ENCODE measurements at places on chromosomes 2 and 18.

DNA sequence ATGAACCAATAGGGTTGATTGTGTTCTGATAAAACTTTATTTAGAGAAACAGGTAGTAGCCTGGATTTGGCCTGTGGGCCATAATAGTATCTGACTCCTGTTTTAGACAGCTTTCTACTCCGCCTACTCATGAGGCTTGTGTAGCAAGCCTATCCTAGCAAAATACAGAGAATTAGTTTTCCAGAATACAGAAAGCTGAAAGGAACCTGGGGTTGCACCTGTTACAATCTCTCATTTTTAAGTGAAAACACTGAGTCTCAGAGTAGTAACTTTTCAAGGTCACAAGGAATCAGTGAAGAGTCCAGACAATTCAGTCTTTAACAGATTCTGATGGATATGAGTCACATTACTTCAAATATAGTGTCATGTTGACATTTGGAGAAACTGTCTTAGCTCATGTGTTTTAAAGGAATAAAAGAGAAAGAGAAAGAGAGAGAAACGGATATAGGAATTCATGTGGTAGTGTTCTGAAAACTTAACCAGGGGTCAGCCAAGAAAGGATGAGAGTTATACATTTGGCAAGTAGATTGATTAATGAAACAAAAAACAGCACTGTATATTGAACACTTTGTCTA lies 17.0 kb downstream of the ARHGAP28 start:
- no peak for DNase-seq

GRCh38 chr2:86593266-86593665 lies 30.0 kb upstream of the CHMP3 start:
- no peak for DNase-seq

DNA sequence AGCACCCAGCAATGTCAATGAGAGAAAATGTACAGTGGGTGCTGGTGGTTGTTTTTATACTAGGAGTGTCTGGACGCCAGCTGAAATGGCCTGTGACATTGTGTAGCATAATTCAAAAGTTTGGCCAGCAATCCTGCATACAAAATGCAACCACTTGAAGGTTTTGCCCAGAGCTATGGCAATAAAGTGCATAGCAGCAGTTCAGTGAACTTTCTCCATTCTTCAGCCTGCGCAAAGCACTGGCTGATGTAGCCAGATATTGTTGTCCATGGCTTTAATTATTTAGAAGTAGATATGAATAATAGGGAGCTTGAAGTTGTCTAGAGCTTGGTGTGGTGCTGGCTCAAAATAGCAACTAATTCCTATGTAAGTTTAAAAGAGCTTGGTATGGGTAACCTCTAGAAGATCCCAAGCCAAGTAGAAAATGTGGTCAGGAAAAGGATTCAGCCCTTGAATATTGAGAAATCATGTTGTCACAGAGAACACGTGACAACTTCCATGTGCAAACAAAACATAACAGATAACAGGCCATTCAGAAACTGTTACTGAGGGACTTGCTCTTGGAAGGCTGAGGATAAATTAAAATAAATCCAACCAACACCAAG lies 33.3 kb upstream of the PGAP1 start:
- DNase-seq = no peak

DNA sequence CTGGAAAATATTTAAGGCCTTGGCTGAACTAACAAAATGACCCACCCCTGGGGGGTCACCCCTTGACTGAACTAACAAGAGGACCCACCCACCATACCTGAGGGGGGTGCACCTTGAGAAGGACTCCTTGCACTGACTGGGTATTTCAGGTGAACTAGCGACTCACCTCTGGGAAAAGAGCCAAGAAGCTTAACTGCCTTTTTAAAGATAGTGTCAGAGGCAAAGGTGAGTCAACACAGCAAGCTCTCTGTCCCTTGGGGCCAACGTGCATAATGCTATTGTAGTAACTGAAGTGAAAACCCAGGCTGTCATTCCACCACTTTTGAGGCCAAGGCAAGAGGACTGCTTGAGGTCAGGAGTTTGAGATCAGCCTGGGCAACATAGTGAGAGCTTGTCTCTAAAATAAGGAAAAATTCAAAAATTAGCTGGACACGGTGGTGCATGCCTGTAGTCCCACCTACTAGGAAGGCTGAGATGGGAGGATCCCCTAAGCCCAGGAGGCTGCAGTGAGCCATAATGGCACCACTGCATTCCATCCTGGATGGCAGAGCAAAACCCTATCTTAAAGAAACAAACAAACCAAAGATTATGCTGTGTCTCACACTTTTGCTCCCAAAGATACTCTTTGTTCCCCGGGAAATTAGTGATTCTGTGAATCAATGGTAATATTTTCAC lies 36.4 kb upstream of the ZCCHC2 start:
- no peak for DNase-seq

DNA sequence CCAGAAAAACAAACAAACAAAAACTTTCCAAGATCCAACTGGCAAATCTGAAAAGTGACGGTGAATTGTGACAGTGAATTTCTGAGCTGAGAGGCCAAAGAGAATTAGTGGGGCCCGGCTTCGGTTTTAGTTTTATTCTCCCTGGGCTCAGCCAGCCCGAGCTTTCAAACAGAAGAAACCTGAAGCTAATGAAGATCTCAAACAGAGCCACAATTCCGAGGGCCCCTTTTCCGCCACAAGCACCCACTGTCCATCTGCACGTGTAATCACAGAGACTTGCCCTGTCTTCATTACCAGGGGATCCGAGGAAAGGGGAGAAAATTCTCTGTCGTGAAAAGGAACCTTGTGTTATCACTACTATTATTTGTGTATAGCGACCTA lies 4.2 kb upstream of the ONECUT2 start:
- no peak for DNase-seq

DNA sequence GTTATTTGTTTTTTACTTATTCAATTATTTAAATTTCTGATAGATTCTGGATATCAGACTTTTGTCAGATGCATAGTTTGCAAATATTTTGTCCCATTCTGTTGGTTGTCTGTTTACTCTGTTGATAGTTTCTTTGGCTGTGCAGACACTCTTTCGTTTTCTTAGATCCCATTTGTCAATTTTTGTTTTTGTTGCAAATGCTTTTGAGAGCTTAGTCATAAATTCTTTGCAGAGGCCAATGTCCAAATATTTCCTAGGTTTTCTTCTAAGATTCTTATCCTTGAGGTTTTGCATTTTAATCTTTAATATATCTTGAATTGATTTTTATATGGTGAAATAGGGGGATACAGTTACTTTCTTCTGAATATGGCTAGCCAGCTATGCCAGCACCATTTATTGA lies 112.7 kb upstream of the SESTD1 start:
- DNase-seq = no peak

DNA sequence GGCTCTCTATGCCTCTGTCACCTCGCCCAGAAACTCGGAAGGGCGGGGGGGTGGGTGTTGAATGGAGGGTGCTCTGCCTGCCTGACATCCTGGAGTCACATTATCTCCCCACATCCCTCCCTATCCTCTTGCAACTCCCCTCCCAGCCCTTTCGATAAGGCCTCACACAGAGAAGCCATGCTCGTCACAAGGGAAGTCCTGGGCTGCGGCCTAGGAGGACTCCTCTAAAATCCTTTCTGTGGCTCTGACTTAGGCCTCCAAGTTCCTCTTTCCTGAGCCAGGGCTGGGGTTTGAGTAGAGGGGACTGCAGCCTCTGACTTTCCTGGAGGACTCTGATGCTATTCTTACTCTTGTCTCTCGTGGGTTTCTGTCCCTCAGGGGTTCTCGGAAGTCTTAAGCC lies 75.0 kb upstream of the PKDCC start:
- no peak for DNase-seq
